Right renal pelvis (tissue), 4 donors: ENCODE measurements at places on chromosomes 2 and 18.

- DNase-seq = no peak
Measured at GRCh38 chr18:36186461-36187192, 670 bp upstream of the MOCOS start.

GRCh38 chr2:64918220-64918886 is 70.8 kb upstream of the SLC1A4 start:
- no peak for DNase-seq

- no peak for DNase-seq
Measured at GRCh38 chr2:215454519-215455246, 18.8 kb upstream of the FN1 start.

- no peak for DNase-seq
Measured at GRCh38 chr2:222504719-222505118, 80.4 kb downstream of the SGPP2 start.

- DNase-seq = no peak
Measured at GRCh38 chr2:6945821-6946220, 28.6 kb downstream of the RNF144A start.

- no peak for DNase-seq
Measured at GRCh38 chr18:79393181-79393634, 2.5 kb upstream of the NFATC1 start.

DNA sequence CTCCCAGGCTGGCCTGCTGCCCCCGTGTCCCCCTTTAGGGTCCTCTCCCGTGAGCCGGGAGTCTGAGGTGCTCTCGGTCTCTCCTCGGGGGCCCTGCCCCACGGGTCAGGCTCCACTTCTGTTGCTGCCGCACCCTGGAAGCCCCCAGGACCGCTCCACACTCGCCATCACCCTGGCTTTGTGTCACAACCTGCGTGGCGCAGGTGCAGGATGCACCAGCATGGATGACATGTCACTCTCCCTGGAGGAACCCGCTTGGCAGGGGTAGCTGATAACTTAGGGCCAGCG is 10.8 kb upstream of the ARHGEF4 start:
- no peak for DNase-seq

DNA sequence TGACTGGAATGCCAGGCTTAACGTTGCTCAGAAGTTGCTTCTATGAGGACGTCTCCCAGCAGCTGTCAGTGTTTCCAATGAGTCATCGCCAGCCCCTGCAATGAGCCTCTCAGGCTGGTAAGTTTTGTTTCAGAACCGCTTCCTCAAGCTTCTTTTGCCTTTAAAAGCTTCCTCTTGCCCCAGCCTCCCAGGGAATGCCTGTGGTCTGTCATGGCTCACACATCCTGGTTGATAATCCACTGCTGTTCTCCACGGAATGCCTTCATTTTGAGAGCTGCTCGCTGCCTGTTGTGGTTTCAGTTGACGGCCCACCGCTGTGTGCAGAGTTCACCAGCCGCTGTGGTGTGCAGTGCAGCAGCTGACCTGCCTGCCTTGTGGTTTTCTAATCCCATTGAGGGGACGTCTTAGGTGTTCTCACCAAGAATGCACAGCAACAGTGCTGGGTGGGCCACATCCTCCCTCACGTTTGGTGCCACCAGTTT is 96.4 kb downstream of the RTP5 start:
- DNase-seq = peak; percentile 29

- DNase-seq = no peak
Measured at GRCh38 chr2:215657844-215658243, 222.0 kb upstream of the FN1 start.

GRCh38 chr18:22346401-22346952 is 71.2 kb downstream of the CTAGE1 start:
- no peak for DNase-seq

- no peak for DNase-seq
Measured at GRCh38 chr2:15666861-15667808, 75.5 kb downstream of the DDX1 start.

DNA sequence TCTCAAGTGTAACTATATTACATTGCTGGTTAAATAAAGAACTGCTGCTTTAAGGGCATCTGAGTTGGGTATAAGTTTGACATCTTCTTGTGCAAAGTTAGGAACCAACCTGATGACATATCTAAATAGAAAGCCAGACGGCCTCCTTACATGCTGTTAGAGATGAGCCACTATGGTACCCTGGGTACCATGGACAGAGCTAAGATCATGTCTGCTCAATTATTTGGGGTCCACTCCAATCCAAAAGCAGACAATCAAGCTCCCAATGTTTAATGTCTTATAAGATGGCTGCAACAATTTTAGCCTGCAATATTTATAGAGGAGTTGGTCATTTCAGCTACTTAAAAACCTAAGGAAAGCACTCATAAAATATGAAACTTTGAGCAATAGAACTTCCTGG is 86.2 kb downstream of the UPP2 start:
- no peak for DNase-seq

GRCh38 chr2:112542984-112543661 is 858 bp downstream of the POLR1B start:
- DNase-seq = no peak

GRCh38 chr2:188114014-188114413 is 177.7 kb upstream of the GULP1 start:
- DNase-seq = no peak

GRCh38 chr2:768451-768850 is 91.2 kb upstream of the TMEM18 start:
- no peak for DNase-seq

- DNase-seq = peak; percentile 12
Measured at GRCh38 chr2:228181098-228182019, at the start of gene SPHKAP. Gene SPHKAP, minus strand, starts transcription at chr2:228181687. Its CDS starts 89 bp downstream, at chr2:228181598.

DNA sequence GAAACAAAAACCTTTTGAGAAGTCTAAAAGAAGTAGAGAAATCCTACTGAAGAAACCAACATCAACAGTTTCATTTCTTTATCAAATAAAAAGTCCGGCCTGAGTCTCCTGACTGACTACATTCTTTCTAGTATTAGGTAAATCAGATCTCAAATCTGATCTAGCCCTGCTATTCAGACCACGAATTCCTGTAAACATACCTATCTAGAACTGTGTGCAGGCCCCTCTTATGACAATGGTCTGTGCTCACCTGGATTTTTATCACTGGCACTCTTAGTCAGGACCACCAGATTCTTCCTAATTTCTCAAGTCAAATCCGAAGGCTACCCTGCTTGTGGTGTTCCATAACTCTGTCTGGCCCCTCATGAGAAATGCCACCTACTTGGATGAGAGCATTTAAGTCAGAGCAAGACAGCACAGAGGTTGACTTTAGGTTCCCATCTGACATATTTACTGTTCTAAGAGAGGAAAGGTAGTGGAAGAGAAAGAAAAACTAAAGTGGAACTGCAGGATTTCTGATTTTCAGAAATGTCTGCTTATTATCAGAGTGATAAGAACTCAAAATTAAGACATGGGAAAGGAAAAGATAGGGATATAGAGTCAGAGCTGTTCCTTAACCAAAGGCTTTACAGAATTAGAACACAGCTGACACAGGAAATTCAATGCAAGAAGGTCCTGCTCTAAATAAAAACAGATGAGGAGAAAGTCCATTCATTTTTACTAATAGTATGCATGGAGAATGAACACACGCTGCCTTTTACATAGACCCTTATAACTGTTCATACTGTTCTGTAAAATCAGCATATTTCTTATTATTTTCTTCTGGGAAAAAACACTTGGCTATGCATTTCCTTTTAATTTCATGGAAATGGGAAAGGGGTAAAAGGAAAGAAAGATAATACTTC is 56.5 kb downstream of the SLC8A1 start:
- DNase-seq = no peak

DNA sequence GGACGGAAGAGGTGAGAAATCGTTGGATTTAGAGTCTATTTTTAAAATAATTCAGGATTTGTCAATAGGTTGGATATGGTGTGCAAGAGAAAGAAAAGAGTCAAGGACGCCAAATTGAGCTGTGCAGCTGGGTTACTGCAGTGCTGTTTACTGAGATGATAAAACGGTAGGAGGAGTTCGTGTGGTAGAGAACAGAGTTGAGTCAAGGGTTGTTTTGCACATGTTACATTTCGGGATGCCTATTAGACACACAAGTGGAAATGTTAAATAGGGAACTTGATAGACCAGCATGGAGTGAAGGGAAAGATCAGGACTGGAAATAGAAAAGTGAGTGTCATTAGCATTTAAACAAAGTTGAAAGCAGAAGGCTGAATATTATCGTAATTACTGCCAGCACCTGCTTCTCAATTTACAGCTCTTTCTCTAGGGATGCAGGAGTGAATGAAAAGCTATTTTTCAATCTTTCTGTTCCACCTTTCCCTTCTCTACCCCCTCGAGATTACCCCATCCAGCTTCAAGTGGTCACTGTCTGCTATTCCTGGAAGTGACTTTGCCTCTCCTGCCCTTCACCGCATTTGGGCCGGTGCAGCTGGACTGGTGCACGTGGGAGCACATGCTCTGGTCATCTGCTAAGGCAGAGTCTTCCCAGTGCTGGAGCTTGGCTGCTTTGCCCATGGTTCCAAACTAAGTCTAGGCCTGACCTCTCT is 30.3 kb downstream of the GPR75 start:
- no peak for DNase-seq

- DNase-seq = no peak
Measured at GRCh38 chr18:75173125-75173432, 35.9 kb downstream of the PTGR3 start.

- DNase-seq = no peak
Measured at GRCh38 chr2:24576617-24577016, 85.6 kb downstream of the NCOA1 start.

GRCh38 chr18:211582-211981 is 53.2 kb downstream of the USP14 start:
- DNase-seq = no peak

- peak; percentile 55 for DNase-seq
Measured at GRCh38 chr2:121075006-121075551, 209.9 kb downstream of the TFCP2L1 start.

- no peak for DNase-seq
Measured at GRCh38 chr2:216082805-216083204, 1.1 kb downstream of the TMEM169 start.

- DNase-seq = no peak
Measured at GRCh38 chr2:46053564-46053963, 243.6 kb upstream of the EPAS1 start.

- DNase-seq = no peak
Measured at GRCh38 chr2:132589966-132590365, 80.0 kb downstream of the LYPD1 start.

- DNase-seq = no peak
Measured at GRCh38 chr2:11160731-11161455, 5.6 kb downstream of the SLC66A3 start.

- no peak for DNase-seq
Measured at GRCh38 chr18:23235860-23236259, 100.6 kb downstream of the CABLES1 start.

- no peak for DNase-seq
Measured at GRCh38 chr2:168607992-168608391, 151.9 kb downstream of the CERS6 start.

DNA sequence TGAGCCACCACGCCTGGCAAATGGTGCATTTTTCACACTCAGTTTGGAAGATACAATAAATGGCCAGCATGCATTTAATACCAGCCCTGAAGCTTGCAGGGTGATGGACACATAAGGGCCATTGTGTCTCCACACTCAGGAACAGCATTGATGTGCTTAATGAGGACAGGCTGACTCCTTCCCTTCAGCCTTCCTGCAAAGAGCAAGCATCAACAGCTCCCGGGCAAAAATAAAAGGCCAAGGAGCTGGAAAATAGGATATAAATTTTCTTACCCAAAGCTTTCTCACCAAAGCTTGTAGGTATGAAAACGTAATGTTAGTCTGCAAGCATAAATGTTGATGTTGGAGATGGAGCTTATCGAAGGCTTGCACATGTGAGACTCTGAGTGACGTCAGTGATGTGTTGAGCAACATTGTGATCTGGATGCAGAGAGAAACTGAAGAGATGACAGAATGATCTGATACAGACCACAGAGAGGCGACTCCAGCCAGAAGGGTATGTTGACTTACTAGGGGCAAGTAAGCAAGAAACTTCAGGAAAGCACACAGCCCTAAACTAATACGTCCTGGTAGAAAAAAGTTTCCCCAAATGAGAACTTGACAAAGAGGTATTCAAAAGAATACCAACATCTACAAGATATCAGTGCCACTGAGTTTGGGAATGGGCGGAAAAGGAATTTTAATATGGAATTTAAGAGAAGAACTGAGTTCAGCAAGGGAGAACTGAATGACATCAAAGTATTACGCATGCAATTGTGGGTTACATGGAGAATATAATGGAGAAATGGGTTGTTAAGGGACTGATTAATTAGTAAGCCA is 256.5 kb downstream of the TGIF1 start:
- DNase-seq = no peak

DNA sequence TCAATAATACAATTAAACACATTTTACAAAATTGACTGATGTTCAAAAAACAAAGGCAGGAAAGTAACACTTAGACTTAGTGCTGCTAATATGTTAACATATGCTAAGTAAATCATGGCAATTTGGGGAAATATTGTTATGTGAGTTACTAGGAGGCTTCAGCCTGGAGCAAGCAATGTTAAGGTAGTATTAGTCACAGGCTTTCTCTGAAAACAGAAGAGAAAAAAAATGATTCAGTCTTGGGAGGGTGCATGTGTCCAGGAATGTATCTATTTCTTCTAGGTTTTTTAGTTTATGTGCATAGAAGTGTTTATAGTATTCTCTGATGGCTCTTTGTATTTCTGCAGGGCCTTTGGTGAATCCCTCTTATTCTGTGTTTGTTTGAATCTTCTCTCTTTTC is 345.8 kb upstream of the TFPI start:
- DNase-seq = no peak

- DNase-seq = no peak
Measured at GRCh38 chr2:211174021-211174420, 617.6 kb downstream of the CPS1 start.

GRCh38 chr2:173410579-173410978 is 55.9 kb downstream of the CDCA7 start:
- DNase-seq = no peak

DNA sequence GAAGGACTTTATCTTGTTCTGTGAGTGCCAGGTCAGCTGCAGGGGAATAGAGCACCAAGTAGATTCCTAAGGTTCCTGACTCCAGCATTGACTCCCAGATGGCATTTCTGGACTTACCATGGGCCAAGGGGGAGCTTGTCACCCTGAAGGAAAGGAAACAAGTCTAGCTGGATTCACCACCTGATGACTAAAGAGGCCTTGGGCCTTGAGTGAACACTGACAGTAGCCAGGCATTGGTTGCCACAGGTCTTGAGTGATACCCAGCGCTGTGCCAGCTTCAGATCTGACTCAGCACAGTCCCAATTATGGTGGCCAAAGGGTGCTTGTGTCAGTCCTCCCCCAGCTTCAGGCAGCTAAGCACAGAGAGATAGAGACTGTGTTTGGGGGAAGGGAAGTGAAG is 40.1 kb upstream of the CAPN13 start:
- no peak for DNase-seq

DNA sequence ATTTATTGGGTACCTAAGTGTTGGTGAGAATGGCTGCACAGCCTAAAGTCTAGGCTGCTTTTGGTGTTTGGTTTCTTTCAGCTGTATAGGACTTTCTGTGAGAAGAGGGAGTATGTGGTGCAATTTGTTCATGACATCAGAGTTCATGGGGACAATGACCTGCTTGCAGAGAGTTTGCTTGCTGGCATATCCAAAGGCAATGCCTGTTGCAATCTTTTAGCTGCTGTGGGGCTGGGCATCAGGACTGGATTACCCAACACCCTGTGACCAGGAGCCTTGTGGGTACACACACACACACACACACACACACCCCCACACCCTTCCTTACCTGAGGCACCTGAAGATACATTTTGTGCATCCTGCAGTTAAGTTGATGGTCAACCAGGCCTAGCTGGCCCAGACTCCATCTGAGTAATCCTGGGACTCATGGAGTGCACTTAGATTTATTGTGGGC is 68.4 kb downstream of the LIPG start:
- no peak for DNase-seq
